Stimulated activated CD8-positive, alpha-beta memory T cell treated with anti-CD3 and anti-CD28 coated beads, Interleukin-4, amount 100 ng/mL, for 1 hour (primary cell): ENCODE measurements at places on chromosomes 6 and 20.
A peak's percentile ranks its signal among the peaks of the same experiment; 100 is the strongest.

DNA sequence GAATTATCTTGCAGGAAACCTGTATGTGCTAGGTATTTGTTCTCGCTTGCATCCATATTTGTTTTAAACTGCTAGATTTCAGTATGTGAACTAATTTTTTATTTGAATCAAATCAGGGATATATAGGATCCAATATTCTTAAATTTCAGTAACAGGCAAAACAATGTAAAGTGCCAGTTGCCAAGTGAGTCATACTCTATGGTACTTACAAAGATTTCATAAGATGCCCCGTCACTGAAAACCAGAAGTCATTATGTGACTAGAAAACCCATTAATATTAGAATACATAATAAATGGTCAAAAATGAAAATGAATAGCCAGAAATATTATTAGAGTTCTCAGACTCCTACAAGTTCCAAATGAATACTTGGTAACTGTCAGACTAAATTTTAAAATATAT is 481.2 kb downstream of the TFAP2A start:
- no peak for DNase-seq

- DNase-seq = no peak
Measured at GRCh38 chr20:32485770-32486478, 99.2 kb downstream of the NOL4L start.

- no peak for DNase-seq
Measured at GRCh38 chr20:51529081-51529681, 13.3 kb downstream of the NFATC2 start.

DNA sequence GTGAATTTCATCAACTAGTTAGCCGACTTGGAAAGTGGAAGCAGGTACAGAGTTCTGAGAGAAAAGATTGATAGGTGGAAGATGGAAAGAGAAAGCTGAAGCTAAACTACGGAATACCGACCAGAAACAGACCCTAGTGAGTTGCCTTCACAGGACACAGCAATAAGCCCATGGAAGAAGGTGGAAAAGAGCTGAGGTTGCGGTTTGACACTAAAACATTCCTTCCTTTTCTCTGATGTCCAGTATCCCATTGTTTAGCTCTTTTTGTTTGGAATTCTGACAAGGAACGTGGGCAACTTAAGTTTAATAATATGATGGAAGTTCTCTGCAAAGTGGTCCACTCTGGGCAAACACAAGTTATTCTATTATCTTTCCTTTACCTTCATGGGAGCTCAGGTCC is 110.1 kb upstream of the ADTRP start:
- no peak for DNase-seq

- no peak for DNase-seq
Measured at GRCh38 chr6:159063549-159063948, 18.8 kb upstream of the TAGAP start.

DNA sequence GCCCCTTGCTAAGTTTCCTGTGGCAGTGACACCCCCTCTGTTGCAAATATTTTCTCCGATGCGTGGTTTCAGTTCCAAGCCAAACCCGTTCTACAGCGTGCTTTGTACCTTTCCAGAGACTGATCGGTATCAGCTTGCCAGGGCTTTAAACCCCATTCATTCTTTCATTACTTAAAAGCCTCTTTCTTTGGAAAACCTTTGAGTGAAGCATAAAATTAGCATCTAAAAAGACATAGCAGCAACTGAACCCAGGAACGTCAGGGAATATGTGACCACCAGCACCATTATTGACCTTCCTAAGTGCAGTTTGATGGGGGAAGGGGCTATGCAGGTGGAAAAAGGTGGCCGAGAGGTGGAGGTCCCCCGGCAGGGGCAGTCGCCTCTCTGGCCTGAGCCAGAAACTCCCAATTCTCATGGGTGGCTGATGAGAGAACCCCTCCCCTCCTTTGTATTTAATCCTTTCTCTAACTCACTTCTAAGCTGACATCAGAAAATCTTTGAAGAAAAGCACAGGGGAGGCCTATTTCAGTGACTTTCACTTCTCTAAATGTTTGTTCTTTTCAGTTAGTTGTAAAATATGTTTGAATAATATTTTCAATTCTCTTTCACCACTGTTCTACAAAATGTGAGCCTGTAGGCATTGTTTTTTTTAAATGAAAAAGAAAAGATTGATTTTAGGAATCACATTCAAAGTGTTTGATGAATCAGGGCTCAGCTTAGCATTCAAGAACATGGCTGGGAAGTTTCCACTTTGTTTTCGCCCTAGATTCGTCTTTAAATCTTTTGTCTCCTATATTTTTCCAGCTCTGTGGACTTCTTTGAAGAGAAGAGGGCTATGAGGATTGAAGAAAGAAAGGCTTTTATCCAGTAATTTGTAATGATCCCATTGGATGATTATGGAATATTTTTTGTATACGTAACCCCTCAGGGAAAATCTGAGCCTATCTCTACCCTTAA is 89.2 kb downstream of the RSPH3 start:
- no peak for DNase-seq

DNA sequence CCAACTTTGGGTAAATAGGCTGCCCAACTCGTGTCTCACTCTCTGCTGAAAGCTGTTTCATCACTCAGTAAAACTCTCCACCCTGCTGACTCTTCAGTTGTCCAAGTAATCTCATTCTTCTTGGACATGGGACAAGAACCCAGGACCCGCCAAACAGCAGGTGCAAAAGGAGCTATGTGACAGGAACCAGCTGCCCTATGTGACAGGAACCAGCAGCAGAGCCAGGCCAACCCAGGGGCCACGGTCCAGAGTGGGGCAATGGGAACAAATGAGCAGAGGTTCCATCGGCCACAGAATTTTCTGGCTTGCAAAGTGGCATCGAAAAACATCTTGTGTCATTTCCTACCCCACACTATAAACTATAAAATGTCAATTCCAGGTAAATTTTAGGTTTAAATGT is 56.5 kb downstream of the MOXD1 start:
- no peak for DNase-seq

GRCh38 chr6:156841508-156841907 is 64.3 kb downstream of the ARID1B start:
- DNase-seq = no peak

GRCh38 chr20:20019123-20019522 is 2.0 kb downstream of the NAA20 start:
- no peak for DNase-seq

- DNase-seq = no peak
Measured at GRCh38 chr6:100344761-100345160, 120.0 kb downstream of the SIM1 start.

- DNase-seq = no peak
Measured at GRCh38 chr6:8551386-8551785, 116.0 kb upstream of the SLC35B3 start.

GRCh38 chr6:92377137-92377536 is 1042.2 kb downstream of the EPHA7 start:
- DNase-seq = no peak

DNA sequence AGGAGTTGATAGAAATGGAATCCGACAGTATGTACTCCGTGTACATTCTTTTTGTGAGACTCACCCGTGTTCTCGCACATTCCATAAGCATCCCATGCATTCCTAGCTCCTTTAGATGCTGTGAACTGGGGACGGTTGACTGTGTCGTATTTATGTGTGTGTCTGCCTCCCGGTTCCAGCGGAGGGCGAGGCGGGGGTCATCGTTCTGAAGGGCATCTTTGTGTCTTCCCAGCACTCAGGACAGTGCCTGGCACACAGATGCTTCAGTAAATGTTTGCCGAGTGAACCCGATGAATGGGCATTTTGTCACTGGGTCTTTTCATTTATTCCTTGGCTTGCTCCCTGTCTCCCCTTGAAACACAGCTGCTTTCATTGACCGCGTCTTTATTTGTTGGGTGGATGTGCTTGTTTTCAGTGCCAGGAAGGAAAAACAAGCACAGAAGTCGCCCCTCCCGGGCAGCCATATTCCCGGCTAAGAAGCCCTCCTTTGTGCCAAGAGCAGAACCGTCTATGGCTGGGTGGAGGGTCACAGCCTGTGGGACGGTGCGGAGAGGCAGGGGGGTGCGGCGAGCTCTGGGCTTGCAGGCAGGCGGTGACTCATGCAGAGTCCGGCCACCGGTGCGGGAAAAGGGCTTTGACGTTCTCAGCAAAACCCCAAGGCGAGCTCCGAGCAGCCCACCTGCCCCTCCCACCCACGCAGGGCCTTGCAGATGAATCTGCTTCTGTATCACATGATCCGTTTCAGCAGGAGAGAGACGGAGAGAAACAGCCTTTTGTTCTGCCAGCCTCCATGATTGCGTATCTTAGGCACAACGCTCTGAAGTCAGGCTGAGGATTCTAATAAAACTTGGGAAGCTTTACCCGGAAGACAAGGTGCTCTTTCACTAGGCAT is 11.2 kb upstream of the PSMG4 start:
- DNase-seq = no peak

GRCh38 chr6:113723182-113723581 is 134.0 kb upstream of the MARCKS start:
- DNase-seq = no peak

DNA sequence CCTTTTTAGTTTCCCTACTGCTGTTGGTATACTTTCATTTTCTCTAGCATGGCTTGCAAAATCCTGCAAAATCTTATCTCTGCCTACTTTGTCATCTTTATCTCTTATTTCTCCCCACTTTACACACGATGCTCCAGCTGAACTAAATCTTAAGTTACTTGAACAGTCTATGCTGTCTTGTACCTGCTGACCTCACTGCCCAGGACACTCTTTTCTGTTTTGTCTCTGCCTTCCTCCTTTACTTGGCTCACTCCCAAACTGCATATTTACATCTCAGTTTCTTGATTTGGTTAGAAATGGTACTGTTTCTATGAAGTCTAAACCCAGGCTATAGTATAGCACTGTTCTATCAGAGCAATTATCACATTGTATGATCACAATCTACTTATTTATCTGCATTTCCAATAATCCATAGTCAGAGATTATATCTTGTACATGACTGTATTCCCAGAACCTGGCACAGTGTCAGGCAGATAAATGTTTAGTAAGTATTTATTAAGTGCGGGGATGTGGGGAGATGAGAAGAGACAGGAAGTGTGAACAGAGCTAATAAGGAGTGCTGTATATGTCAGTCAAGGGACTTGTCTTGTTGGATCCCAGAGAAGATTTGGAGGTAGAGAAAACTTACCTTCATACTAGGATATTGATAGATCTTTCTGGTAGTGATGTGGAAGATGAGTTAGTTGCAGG is 57.6 kb downstream of the ADGRG6 start:
- DNase-seq = no peak

- DNase-seq = no peak
Measured at GRCh38 chr6:143400258-143401067, 50.0 kb downstream of the ADAT2 start.

- DNase-seq = no peak
Measured at GRCh38 chr6:85347812-85348211, 102.1 kb upstream of the NT5E start.

DNA sequence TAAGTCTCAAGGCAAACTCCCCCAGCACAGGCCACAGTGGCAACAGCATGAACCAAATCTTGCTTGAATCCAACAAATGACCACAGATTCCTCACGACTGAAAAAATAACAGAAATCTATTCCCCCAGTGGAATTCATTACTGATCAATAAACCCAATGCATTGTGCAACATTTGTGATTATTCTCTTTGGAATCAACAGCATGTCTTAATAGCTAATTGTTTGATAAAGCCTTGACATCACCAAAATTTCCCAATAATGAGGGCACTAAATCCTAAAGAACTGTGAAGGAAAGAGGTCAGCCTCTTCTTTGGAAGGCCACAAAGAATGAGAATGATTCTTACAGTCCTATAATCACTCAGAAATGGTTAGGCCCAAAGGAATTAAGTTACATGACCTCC is 5.8 kb downstream of the SCML4 start:
- no peak for DNase-seq

- DNase-seq = no peak
Measured at GRCh38 chr6:116994447-116994846, 117.4 kb downstream of the RFX6 start.

DNA sequence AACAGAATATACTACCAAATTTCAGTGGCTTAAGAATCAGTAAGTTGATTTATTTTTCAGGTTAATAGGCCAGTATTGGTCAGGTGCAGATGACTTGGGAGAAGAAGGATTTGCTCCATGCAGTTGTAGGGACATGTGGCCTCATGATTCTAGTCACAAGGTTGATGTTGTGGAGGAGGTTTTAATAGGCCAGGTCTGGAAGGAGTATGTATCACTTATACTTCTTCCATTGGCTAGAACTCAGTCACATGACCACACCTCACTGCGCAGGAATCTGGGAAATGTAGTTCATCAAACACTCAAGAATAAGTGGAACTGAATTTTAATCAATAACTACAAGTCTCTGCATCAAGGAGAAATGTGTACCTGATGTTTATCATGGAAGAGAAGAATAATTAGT is 281.5 kb upstream of the QKI start:
- no peak for DNase-seq

DNA sequence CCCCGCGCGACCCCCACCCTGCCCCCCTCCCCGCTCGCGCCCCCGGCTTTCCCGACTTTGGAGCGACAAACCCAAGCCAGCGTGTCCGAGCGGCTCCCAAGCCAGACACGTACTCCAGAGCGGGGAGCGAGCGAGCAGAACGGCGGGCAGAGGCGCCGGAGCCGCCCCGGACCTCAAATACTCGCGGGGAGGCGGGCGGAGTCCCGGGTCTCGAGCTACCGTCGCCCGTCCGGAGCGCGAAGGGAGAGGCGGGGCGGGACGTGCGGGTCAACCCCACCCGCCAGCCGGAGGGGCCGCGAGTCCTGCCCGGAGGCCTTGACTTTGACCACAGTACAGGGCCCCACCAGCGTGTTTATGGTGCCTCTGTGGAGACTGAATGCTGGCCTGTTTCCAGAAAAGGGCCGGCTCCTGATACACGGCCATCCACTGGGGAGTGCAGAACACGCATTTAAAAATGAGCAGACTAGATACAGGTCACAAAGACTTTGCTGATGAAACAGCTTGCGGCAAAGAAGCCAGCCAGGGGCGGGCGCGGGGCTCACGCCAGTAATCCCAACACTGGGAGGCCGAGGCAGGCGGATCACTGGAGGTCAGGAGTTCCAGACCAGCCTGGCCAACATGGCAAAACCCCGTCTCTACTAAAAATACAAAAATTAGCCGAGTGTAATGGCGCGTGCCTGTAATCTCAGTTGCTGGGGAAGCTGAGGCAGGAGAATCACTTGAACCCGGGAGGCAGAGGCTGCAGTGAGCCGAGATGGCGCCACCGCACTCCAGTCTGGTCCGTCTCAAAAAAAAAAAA is at the start of gene SERPINB6:
SERPINB6 (minus strand) TSS at position 148 of the 799 bp plus-strand sequence. CDS start 12,235 bp downstream, outside the sequence.
- DNase-seq = peak; percentile 10
